Activated T-helper 9 cell treated with anti-CD3 and anti-CD28 coated beads, Interleukin-2, amount 50 U/mL, for 16 hours (primary cell): ENCODE measurements at places on chromosomes 6 and 20.

DNA sequence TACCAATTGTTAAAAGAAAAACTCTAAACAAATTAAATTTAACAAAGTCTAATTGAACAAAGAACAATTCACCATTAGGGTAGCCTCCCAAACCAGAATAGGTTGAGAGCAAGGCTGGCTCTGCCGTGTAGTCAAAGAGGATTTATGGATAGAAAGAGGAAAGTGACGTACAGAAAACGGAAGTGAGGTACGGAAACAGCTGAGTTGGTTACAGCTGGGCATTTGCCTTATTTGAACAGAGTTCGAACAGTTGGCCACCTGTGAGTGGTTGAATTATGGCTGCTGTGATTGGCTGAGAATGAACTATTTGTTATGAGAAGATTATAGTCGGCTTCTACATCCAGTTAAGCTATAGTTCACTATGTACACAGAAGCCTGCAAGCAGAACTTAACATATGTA lies 18.5 kb upstream of the ISM1 start:
- DNase-seq: no peak

GRCh38 chr6:3277851-3278416 lies 19.2 kb downstream of the PSMG4 start:
- no peak for DNase-seq

DNA sequence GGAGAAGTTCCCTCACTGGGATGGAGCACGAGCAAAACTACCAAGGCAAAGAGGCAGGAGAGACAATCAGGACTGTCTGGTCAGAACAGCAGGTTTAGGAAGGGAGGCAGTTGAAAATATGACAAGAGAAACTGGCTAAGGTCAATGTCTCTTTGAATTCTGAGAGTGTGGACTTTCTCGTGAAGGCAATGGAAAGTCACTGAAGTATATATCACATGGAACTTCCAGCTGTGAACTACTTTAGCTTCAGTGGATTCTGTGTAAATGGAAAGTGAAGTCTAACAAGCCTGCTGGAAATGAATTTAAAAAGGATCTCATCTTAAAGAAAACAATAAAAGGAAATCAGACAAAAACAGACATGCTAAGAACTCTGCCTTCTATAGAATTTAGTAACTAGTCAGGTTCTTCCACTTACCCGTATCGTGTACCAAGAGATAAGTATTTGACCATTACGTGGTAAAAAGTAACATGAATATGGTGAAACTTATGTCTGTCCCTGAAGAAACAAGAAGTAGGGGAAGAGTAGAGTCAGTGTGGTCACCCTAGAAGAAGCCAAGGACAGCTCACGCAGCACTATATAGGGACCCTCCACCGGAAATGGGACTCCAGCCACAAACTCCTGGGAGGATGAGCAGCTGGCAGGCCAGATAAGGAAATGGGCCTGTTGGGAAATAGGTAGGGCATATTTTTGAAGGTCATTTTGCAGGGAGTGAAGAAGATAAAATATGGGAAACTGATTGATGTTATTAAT lies 123.4 kb downstream of the MAP7 start:
- no peak for DNase-seq

GRCh38 chr20:2805689-2806350 lies 5.4 kb upstream of the CPXM1 start:
- DNase-seq: no peak

- DNase-seq: no peak
These were observed 293.8 kb downstream of the RFPL4B start for GRCh38 chr6:112640891-112641290.

- DNase-seq: no peak
These were observed 54.0 kb downstream of the PSMG4 start for GRCh38 chr6:3312604-3313231.

DNA sequence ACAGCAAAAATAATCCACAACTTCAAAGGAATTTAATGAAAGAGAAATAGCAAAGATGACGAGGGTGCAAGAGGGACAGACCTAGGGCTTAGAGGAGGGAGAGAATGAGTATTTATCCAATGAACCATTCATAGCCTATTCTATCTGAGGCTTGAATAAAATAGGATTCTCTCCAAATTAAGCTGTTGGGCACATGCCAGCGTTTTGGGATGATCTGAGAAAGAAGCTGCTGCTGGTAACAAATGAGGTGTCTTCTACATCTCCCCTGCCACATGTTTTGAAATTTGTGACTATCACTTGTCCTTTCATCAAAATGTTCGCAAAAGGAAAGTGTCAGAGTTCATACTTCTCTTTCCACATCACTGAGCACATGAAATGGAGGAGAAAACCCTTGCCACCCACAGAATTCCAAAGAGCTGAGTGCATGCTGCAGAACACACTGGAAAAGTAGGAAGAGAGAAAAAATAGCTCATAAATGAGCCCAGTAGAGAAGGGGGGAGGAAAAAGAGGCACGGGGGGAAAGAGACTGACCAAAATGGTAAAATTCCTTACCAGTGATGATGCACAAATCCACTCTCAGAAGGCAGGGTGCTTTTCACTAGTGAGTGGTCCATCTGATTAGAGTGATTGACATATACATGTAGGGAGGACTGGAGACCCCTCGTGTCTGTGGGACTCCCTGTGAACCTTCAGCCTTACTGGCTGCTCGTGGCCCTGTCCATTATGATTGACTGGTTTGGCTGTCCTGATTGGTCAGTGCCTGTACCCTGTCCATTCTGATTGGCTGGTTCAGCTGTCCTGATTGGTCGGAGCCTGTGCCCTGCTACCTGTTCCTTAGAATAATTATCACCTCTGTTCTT lies 180.5 kb downstream of the OGFRL1 start:
- DNase-seq: no peak

DNA sequence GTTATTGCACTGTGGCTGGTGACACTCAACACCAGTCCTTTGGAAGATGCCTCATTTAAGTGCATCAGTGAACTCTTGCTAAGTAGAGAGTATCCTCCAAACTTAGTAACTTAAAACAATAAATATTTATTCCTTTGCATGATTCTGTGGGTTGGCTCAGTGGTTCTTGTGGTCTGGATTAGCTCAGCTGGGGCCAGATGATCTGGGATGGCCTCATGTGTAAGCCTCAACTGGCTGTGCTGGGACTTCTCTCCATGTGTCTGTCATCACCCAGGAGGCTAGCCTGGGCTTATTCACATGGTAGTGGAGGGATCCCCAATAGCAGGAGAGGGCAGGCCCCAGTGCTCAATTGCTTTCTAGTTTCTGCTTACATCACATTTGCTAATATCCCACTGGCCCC lies 8.3 kb downstream of the LRRN4 start:
- no peak for DNase-seq

DNA sequence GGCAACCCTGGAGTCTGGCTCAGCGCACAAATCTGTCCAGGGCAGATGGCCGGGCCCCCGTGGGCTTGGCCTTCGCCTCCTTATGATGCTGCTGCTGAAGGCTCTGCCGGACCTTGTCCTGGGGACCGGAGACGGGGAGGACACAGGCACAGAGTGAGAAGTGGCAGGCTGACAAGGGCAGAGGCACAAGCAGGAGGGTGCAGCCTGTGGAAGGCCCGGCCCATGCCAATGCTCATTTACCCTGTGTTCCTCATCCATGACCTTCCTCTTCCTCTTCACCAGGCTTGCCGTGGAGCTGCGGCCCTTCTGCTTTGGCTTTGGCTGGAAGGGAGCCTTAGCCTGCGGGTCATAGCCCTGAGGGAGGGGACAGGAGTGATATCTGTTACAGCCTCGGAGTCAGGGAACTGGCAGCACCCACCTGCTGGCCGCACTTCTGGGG lies 2.4 kb downstream of the B3GALT4 start:
- DNase-seq: no peak

GRCh38 chr20:61753316-61753942 lies 312.3 kb downstream of the TAF4 start:
- DNase-seq: no peak

DNA sequence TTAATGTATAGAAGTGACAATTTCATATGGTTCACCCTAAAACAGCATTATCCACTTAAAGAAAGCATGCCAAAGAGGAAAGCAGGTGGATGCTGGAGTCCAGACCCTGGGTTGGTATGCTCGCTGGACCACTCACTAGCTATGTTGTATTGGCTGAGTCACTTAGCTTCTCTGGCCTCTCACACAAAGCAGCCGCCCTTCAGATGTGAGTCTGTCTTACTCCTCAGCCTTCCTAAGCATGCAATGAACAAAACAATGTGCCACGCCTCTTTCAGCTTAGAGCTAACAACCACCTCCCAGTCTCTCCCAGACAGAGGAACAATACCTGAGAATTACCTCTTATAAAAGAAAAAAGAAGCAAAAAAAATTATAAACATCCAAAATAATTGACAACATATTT lies 29.4 kb downstream of the SIM1 start:
- no peak for DNase-seq

GRCh38 chr6:83594941-83595340 lies 82.6 kb downstream of the PRSS35 start:
- DNase-seq: no peak

DNA sequence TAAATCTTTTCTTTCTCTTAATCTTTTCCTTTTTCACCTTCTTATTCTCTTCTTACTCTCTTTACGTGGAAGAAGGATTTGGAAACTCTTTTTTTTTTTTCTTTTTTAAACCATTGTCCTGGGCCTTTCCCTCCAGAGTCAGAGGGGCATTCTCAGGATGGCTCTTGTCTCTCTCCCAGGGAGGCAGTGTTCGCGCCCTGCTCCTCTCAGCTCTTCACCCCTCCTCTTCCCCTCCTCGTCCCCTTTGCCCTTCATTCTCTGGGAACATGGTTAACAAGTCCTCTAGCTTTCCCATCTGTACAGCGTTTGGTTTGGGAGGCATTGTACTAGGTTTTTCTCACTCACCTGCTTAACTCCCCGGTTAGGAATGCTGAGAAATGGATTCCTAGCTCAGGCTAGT lies 52.0 kb upstream of the TFB1M start:
- DNase-seq: no peak

- no peak for DNase-seq
These were observed 215.3 kb upstream of the KCNQ5 start for GRCh38 chr6:72406517-72406916.

GRCh38 chr20:60152792-60153191 lies 194.6 kb downstream of the CDH26 start:
- DNase-seq: no peak

DNA sequence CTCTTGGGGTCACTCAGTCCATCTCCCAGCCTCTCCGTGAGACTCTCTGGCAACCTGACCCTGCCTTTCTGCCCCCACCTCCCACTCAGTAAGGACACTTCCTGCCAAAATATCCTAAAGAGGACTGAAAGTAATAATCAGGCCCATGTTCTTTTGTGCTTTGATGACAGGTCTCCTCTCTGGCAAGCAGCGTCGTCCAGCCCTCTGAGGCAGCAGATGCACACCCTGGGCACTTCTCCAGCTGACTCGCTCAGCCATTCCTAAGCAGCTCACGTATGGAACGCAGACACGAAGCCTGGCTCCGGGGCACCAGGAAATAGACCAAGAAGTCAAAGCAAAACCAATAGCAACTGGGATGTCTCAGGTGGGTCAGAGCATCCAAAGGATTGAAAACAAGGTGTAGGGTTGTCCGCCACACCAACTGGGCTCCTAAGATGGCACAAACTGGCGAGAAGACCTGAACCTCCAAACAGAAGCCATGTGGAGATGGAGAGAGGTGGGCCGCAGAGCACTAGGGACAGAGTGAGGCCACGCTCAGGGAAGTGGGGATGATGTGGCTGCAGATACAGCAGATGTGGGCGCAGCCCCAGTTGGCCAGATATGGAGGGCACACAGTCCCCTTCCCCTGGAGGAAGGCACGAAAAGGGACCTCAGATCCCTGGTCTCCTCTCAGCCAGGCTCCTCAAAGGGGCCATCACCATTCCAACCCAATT lies 99.3 kb downstream of the PRND start:
- no peak for DNase-seq
